CD4-positive, alpha-beta T cell treated with Interleukin-15 for 1 hour (primary cell): ENCODE measurements at places on chromosomes 11 and 22.

DNA sequence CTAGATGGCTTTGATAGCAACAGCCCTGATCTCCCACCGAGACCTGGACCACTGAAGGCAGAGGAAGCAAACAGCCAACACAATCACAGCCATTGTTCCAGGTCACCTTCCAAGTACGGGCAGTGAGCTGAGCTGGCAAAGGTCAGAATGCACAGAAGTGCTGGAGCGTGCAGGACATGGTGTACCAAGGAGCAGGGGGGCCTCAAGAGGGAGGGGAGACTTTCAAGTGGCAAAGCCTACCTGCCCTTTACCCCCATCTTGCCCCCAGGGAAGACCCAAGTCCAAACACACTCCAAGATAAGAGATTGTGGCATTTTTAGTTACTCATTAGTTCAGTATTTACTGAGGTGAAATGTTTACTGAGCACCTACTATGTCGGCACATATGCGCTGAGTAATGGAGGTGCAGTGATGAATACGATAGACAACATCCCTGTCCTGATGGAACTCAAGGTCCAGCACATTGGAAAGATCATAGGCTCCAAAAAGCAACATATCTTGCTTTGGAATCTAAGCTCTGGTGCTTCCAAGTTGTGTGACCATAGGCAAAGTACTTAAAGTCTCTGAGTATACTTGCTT, 26.0 kb upstream of the TTC12 start:
- no peak for DNase-seq

GRCh38 chr11:2666828-2667570, 32.8 kb downstream of the KCNQ1OT1 start:
- no peak for DNase-seq

DNA sequence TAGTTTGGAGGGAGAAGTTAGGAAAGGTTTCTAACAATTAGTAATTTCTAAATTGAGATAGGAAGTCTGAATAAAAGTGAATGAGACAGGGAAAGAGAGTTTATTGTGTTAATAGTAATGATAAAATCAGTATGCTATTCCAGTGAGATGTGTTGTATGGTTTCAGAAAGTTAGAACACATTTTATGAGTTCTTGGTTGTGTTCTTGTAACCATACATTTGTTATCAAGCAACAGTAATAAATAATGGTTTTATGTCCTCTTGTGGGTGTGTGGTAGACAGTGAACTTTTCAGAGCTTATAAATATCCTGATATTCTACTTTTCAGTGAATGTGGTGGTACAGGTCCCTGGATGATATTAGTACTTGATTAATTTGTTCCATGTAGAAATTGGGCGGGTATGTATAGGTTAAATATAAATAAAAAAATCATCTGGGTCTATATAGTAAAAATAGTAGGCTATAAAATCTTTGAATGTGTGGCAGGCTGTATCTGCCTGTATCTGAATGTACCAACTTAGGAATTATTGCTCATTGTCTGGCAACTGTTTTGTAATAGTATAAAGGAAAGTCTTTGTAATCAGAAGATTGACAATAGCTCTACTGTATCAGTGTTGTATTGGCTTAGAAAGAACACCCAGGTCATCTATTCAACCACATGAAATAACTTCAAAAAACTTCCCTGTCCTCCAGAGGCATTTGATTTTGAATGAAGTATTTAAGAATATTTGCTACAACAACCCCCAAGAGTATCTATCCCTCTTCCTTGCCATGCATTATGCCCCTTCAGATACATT, 54.8 kb downstream of the UVRAG start:
- no peak for DNase-seq

DNA sequence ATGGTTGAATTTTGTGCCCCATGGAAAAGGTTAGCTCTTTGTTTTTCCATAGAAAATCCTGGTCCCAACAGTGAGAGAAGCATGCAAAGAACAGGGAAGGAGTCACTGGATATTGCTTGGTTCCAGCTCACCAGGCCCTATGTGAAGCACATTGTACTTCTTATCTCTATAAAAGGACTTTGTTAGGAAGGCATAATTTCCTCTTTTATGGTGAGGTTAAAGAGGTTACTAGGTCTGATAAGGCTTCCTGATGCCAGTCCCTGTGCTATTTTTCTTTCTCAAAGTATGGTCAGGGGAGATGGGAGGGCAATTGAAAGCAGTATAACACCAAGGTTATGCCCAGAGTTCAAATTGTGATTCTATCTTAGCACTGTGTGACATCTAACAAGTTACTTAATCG, 162.6 kb downstream of the KIF18A start:
- no peak for DNase-seq

DNA sequence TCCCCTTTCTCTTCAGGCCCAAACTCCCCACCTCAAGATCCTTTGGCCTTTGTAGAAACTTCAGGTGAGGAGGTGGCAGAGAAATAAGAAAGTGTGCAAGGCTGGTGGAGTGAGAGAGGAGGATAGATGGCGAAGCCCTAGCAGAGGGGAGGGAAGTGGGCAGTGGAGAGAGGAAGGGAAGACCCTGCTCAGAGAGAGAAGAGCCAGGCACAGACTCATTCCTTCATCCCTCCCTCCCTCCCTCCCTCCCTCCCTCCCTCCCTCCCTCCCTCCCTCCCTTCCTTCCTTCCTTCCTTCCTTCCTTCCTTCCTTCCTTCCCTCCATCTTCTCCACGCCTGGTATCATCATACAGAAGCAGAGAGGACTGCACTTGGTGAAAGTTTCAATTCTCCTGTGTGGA, 21.0 kb downstream of the RTN4RL2 start:
- no peak for DNase-seq

- no peak for DNase-seq
These were observed 44.6 kb upstream of the RIC3 start for GRCh38 chr11:8213376-8213775.

- DNase-seq: peak; percentile 44
These were observed 1.4 kb downstream of the CTTN start for GRCh38 chr11:70399681-70400112.

DNA sequence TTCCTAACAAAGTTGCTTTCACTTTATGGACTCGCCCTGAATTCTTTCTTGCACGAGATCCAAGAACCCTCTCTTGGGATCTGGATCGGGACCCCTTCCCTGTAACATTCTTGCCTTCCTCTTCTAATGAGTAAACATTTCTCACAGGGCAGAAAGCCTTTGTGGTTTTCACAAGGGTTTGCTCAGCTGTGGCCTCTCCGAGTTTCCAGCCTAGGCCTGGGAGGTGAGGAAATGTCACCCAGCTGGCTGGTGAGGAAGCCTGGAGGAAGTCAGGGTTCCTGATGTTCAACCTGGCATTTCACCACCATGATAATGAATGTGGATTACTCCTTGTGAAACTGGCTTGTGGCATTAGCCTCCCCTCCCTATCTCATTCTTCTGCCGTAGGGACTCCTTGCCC, 224.9 kb downstream of the DSCAML1 start:
- DNase-seq: no peak

DNA sequence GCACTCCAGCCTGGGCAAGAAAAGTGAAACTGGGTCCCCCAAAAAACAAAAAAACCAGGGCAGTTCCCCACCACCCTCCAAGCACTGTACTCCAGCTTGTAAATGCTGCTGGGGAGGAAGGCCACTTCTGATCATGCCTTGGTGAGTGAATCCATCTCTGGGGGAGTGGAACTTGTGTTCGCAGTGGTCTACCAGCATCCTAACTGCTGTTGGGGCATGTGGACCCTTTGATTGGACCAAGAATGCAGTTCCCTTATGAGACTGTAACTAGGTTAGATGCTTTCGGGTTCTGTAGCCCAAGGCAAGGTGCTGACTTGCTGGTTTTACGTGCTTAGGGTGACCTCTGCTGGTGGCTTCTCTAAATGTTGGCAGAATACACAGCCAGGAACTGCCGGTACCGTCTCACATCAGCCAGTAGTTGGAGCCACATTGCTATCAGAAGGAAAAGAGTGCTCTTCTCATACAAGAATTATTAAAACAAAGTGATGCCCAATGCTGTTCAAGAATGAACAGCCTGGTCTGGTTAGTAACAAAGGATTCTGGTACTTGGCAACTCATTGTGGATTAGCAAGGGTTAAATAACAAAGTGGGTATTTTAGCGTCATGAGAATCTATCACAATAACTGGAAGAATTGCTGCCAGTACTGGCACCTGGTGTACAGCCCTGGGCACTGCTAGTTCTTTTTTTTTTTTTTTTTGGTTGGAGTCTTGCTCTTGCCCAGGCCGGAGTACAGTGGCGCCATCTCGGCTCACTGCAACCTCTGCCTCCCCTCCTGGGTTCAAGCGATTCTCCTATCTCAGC, 13.0 kb downstream of the EIF1AD start:
- DNase-seq: peak; percentile 93

DNA sequence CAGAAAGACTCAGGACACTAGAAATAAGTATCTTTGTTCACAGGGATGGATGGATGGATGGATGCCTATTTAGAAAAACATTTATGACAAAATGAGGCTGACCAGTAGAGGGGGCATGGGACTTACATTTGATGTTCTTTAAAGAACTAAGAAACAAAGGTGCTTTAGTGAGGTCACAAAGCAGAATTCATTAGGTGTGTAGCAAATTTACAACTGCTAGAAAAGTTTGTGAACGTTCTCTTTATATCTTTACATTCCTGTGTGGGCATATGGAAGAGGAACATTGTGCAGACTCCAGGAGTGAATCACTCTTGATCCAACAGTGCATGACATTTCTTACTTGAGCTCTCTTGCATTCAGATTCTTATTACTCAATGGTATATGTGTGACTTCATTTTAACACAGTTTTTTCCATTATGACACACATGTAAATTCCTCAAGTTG, 15.8 kb upstream of the SIK2 start:
- DNase-seq: no peak

- DNase-seq: peak; percentile 46
These were observed 935 bp downstream of the QSER1 start for GRCh38 chr11:32893343-32894148.
